ENCODE measurements at places on chromosomes 1 and 21.

- no peak for DNase-seq
Measured at GRCh38 chr21:44050276-44050675, 38.2 kb downstream of the TRAPPC10 start.

DNA sequence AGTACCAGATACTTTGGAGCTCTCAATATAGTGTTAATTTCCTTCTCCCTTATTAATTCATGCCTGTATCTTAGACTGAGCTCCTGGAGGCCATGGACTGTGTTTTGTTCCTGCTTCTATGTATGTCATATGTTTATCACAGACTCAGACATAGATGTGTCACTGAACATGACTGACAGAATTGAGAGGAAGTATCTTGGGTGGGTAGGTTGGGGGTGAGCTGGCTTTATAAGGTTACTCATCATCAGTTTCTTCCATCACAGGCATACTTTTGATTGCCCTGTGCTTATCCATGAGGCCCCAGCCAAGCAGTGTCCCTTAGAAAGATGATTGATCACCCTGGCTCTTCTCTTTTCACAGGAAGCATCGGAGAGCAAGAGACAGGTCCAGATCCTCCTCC is 5.6 kb upstream of the SH3D21 start:
- DNase-seq, result no peak

GRCh38 chr1:84271441-84272151 is 29.9 kb upstream of the SAMD13 start:
- no peak for DNase-seq

GRCh38 chr1:67825591-67825990 is 7.7 kb downstream of the GNG12 start:
- DNase-seq, result no peak

GRCh38 chr21:37528150-37528937 is 161.8 kb downstream of the DYRK1A start:
- no peak for DNase-seq

DNA sequence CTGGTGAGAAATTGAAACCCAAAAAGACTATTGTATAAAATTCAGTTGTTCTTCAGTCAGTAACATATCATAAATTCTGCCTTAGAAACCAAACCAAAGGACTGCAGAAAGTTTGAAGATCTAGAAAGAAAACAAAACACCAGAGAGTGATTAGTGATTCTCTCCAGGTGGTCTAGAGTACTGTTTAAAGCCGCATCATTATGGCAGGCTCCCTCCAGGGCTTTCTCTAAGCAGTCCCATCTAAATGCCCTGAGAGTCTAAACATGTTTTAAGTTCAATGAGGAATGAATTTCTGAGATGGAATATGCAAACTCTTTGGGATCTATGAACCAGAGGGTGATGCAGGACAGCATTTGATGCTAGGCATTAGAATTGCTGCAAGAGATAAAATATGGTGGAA is 100.9 kb upstream of the ST6GALNAC5 start:
- no peak for DNase-seq

DNA sequence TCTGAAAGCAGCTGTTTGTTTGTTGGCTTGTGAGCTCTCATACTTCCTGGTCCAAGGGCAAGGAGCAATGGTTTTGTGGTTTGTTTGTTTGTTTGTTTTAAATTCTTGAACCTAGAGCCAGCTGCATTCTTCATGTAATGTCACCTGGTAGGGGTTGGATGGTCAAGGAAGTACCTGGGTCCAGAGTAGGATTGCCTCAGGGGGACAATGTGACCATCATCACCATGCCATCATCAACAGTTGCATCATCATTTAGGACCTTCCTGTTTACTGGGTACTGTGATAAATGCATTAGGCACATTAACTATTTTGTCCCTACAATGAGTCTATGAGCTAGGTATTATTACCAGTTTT is 14.7 kb upstream of the MYOG start:
- no peak for DNase-seq

DNA sequence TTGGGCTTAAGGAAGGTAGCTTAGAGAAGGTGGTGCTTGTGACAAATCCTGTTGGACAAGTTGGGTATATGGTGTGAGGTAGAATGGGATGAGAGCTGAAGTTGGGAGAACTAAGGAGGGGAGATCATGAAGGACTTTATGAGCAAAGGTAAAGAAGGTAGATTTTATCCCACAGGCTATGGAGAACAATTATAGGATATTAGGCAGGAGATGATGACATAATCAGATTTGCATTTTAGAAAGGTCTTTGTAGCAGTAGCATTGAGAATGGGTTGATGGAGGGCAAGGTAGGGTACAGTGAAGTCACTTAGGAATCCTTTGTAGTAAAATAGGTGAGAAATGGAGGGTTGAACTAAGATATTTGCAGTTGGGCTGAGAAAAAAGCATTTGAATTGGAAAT is 14.9 kb upstream of the TCHH start:
- no peak for DNase-seq

DNA sequence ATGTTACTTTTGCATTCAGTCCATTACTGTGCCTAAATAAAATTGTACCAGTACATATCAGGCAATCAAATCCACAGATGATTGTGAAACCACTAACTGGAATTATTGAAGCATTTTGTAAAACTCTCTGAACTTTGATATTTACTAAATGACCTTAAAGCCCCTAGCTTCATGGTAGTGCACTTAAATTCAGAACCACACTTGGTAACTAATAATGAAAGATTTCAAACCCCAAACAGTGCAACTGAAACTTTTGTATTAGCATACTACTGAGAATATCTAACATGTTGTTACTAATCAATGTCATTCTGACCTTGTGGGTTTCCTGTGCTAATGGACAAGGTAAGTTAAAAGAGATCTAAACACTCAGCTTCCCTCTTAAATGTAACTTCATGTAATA is at the start of gene CFHR3:
Gene CFHR3, plus strand, starts transcription at position 238 of the 400 bp plus-strand sequence. Its CDS starts 47 bp downstream, at position 285.
- no peak for DNase-seq

GRCh38 chr1:224616756-224617409 is 766 bp downstream of the CNIH3 start:
- DNase-seq, result no peak

DNA sequence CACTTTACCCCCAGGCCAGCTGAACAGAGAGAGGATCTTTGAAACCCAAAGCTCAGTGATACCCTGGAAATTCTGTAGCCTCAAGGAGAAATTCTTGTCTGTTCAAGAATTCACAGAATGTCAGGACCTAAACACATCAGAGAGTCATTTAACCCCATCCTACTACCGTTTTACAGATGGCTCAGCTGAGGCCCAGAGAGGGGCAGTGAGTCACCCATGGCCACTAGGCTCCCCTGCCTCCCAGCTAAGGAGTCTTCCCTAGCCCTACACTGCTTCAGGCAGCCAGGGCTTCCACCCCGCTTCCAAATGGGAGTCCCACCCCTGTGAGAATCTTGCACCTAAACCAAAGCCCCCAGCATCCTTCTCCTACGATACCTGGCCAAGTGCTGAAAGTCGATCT is 28.3 kb downstream of the VWA5B1 start:
- no peak for DNase-seq

GRCh38 chr1:185315445-185316071 is 1.5 kb downstream of the IVNS1ABP start:
- no peak for DNase-seq

GRCh38 chr1:59737638-59738037 is 77.1 kb upstream of the HOOK1 start:
- no peak for DNase-seq

DNA sequence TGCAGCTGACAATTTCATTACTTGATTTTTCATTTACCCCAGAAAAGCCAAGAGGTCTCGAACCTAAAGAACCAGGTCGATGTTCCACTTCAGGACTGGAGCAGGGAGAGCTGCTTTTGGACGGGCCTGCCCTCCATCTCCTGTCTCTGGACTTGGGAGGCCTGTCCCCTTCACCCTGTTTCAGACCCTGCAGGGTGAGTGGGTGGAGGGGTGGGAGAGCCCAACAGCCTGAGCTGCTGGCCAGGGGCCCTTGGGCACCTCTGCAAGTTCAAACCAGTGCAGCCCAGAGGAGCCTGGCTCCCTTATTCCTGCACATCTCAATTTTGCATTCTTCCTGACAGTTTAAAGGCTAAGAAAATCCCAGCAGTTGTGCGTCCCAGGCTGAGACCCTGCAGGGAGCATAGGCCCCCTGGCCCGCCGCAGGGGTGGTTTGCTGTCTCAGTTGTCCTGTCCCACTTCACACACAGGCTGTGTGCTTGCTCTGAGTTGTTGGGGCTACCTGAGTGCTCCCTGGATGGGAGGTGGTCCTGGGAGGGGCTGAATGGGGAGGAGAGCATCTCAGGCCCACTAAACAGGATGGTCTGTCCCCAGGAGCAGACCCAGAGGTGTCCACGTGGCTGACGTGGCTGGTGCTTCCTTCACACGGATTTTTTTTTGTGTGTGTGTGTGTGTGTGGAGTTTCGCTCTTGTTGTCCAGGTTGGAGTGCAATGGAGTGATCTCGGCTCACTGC is 443.7 kb downstream of the PTPRU start:
- no peak for DNase-seq

- no peak for DNase-seq
Measured at GRCh38 chr1:151838222-151839081, 1.2 kb downstream of the C2CD4D start.

DNA sequence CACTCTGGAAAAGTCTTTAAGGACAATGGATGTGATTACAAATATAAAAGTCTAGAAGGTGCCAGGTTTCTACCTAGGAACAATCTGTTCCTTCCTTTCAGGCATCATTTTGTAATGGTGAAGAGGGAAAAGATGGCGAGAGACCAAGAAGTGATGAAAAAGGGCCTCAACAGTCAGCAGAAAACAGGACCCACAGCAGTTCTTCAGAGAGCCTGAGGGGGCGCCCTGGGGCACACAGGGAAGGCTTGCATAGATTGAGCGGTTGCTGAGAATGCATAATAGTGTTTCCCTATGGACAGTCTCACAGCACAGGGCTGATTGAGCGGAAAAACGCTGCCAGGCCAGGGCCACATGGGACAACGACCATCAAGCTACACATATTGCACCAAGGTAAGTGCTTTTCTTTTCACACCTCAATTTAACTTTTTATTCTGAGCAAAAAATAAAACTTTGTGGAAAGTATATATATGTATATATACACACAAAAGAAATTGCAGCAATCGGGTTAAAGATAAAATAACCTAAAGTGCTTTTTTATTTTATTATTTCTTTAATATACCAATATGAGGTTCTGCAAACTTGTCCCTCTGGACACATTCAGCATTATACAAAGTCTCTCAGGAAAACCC is 3.1 kb upstream of the YRDC start:
- DNase-seq, result no peak

GRCh38 chr1:114492978-114493377 is 18.0 kb downstream of the TRIM33 start:
- DNase-seq, result no peak

DNA sequence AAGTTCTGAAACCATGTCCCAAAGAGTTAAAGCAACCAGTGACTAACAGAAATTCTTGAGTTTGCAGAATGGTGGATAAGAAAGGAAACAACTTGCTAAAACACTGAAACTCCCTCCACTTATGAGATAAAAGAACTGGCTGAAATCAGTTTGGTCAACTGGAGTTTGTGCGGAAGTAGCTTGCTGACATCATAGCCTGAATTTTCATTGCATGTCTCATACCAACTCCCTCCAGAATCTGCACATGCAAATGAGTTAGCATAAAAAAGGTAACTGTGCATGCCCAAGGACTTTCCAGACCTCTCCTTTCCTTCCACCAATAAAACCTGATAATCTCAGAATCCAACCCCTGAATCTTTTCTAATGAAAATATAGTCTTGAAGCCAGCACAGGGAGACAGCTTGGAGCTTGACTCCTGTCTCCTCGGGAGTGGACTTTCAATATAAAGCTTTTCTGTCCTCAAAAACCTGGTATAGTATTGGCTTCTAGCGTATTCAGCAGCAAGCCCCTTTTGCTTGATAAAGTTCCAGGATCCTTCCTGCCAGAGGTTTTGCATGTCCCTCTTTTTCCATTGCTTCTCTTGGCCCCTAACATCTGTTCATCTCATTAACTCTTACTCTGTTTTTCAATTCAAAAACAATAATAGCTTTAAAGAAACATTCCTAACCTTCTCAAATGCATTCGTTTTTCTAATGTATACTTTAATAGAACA is 785.8 kb upstream of the ADGRL4 start:
- no peak for DNase-seq

DNA sequence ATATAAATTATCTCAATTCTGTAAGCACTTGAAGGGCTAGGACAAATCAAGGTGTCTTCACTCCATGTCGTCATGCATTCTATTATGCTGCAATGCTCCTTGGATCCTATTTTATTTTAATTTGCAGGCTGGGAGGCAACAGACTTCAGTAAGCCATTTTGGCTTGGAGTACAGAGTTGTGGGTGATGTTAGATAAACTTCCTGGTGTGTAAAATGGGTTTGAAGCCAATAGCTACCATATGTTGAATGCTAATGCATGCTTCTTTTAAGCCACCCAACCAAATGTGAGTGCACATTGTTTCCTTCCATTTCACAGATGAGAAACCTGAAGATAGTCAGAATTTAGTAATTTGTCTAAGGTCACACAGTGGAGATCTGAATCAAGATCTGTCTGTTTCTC is 482.8 kb downstream of the DISC1 start:
- no peak for DNase-seq

- no peak for DNase-seq
Measured at GRCh38 chr1:233907151-233907550, 2.7 kb downstream of the SLC35F3 start.

- DNase-seq, result no peak
Measured at GRCh38 chr1:200784576-200784975, 45.9 kb downstream of the CAMSAP2 start.

GRCh38 chr1:21775550-21775914 is 7.4 kb downstream of the USP48 start:
- DNase-seq, result no peak

- peak; percentile 6 for DNase-seq
Measured at GRCh38 chr1:150268340-150268704, 494 bp downstream of the APH1A start.

- no peak for DNase-seq
Measured at GRCh38 chr1:168637350-168637991, 61.1 kb downstream of the XCL1 start.

GRCh38 chr1:7036386-7036785 is 251.1 kb downstream of the CAMTA1 start:
- no peak for DNase-seq

DNA sequence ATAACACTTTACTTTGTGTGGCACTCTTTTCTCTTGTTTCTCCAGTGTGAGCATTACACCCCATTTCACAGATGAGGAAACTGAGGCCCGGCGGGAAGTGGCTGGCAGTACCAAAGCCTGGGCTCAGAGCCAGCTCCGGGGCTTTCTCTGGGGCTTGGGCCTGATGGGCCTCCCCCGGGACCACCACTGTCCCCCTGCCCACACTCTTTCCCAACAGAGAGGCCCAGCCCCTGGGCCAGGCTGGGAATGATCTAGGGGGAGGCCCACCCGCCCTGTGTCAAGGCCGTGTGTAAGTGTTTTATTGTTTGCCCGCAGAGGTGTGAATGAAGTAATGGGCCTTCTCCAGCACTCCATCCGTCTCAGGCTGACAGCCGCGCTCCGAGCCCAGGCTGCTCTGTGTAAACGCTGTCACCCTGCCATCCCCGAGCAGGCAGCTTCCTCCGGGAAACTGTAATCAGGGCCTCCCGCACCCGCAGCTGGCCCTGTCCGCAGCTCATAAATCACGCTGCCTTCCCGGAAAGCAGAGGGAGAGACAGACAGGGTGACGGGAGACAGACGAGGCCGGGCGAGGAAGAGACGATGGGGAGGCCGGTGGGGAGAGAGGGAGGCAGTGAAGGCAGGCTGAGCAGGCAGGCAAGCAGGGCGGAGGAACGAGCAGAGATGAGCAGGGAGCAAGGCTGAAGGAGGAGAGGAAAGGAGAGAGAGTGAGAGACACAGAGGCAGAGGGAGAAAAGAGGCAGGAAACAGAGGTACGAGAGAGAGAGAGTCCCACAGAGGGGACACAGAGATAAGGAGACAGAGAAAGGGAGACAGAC is 109.7 kb upstream of the ZBTB40 start:
- no peak for DNase-seq
